ENCODE measurements at places on chromosomes 4 and X.

GRCh38 chr4:76767983-76768382, 130.0 kb downstream of the SOWAHB start:
- no peak for DNase-seq

DNA sequence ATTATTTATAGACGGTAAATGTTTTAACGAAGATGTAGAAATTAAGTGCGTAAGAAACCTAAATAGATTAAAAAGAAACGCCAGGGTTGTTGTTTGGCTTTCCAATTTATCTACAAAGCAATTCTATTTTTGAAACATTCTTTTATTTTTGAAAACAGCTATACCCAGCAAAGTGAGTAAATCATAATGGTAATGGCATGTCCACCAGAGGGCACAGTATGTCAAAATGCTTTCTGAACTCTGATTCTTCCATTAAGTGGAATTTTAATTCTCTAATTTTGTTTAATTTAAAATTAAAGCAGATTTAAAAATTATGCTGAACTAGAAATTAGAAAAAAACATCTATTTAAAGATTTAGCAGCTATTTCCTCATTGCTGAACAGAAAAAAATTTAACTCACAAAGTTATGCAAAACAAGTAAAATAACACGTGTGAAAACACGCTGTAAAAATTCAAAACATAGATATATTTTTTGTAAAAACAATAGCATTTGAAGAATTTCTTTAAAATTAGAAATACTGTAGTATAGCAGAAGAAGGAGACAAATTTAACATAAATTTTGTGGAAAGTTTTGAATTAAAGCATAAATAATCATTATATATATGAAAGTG, 26.5 kb downstream of the RASSF6 start:
- no peak for DNase-seq

- no peak for DNase-seq
Measured at GRCh38 chr4:48051078-48051477, 34.5 kb downstream of the NIPAL1 start.

GRCh38 chrX:137742846-137743245, 176.9 kb downstream of the ZIC3 start:
- DNase-seq: no peak

- no peak for DNase-seq
Measured at GRCh38 chrX:7266288-7266687, 118.3 kb upstream of the PUDP start.

DNA sequence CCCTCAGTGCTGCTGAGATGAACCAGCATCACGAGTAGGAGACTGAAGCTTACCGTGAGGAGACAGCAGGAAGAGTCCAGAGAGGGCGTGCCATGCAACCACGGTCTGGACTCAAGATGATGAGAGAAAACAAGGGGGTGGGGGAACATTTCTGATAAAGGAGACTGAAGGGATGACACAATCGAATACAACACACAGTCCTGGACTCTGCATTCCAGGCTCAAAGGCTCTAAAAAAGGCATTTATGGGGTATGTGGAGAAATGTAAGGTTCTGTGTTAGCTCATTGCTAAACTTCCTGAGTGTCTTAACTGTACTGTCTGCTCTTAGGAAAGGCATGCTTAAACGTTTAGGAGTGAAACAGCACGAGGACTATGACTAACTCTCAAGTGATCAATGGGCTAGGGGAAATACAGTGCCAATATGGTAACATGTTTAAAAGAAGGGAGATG, 20.6 kb upstream of the IRAK1 start:
- peak; percentile 63 for DNase-seq
